Kidney epithelial cell (primary cell): ENCODE measurements at places on chromosomes 16 and 17. TPM values are rescaled to one million over a fixed set of nuclear protein-coding genes. Genes with fewer than 3 reads are reported as not detected.
A peak's percentile ranks its signal among the peaks of the same experiment; 100 is the strongest.

DNA sequence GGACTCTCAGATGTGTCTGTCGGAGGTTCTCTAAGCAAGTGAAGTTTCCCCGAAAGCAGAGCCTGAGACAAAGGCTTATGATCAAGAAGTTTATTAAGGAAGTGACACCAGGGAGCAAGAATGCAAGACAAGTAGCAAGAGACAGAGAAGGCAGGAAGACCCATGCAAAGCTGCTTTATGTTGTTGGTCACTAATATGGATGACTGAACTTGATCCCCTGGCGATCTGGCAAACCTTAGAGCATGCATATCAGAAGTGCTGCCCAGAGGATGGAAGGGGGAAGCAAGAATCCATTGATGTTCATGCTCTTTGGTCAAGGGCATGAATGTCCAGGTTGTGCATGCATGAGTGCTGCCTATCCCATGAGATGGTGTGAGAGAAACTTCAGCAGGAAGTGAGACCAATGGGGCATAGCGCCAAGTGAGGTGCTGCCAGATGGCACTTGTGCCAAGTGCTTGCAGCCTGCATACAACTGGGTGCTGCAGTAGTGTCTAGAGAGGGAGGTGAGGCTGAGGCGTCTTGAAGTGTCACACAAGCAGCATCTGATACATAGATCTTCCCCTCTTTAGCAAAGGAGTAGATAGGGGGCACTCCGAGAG lies 176.5 kb downstream of the SALL1 start:
- DNase-seq: no peak

DNA sequence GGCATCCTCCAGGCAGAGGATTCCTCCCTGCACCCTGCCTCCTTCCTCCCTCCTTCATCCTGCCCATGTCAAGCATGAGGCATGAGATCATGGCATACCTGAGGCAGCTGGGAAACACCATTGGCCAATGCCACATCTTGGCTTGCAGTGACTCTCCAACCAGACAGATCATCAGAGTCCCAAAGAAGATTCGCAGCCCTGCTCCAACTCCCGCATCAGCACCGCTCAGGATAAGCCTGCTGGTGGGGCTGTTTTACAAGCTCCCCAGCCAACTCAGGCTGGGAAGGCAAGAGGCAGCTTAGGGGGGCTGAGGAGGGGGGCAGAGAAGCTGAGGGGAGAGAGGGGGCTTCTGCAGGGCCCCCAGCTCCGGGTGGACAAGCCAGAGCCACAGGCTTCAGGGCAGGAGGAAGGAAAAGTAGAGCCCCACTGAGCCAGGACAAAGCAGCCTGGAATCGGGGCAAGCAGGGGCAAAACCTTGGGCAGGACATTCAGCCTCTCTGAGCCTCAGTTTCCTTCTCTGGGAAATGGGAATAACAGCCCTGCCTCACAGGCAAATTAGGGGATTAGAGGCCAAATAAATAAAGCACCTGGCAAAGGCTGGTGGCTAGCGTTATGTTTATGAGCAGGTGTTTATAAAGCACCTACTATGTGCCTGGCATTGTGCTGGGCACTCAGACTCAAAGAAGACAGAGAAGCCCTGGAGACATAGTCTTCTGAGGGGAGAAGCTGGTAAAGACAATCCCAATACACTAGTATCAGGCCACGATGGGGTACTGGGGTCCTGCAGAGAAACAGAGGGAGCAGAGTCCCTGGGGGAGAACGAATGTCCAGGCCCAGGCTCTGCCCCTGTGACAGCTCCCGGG lies 88.1 kb downstream of the GOSR1 start:
- DNase-seq: no peak

DNA sequence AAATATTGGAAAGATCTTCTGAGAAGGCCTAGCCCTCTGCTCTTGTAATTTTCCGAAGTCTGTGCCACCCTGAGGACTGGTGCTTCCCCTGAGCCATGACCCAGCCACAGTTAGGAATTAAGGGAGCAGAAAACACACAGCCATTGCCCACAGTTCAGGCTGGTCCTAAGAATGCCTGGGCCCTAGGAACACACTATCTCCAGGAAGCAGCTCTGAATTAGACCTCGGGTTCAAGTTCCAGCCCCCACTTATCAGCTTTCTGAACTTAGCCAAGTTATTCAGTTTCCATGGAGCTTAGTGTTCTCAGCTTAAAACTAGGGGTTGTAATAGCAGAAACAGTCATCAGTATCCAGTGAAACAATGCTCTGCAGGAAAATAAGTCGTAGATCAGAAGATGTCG lies 56.0 kb downstream of the CDH13 start:
- no peak for DNase-seq

DNA sequence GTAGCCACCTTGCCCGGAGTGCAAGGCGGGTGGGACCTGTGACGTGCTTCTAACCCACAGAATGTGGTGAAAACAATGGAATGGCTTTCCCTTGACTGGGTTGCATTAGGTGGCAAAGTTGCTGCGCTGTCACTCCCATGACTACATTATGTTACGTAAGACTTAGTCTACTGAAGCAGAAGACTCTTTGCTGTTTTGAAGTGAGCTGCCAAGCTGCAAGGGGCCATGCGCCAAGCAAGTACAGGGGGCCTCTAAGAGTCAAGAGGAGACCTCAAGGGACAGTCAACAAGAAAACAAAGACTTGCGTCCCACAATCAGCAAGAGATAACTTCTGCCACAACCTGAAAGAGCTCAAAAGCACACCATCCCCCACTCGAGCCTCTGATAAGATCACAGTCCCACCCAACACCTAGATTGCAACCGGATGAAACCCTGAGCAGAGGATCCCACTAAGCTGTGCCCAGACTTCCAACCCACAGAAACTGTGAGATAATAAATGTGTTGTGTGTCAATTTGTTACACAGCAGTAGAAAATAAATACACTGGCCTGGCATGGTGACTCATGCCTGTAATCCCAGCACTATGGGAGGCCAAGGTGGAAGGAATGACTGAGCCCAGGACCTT lies 16.5 kb downstream of the ANKRD11 start:
- no peak for DNase-seq

DNA sequence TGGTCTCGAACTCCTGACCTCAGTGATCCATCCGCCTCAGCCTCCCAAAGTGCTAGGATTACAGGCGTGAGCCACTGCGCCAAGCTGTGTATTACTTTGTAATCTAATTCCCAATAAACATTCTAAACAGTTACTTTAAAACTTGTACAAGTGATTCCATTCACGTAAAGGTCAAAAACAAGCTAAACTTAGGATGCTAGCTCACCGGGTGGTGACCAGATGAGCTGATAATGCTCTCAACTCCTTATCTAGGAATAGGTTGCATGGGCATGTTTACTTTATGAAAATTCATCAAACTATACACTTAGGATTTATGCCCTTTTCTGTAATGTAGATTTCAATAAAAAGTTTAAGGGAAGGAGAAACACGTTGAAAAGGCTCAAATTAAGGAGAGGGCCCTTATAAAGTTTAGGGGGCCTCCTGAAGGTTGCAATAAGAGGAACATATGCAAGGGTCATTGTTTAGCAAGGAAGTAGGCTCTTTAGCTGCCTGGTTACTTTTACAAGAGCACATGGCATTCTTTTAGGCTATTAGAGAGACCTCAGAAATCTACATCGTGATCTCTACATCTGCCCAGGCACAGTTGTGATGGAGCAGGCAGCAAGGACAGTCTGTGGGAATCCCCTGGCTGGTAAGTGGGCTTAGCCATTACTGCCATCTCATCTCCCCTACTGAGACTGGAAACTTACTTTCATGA lies 13.3 kb downstream of the CDR2 start:
- DNase-seq: no peak

DNA sequence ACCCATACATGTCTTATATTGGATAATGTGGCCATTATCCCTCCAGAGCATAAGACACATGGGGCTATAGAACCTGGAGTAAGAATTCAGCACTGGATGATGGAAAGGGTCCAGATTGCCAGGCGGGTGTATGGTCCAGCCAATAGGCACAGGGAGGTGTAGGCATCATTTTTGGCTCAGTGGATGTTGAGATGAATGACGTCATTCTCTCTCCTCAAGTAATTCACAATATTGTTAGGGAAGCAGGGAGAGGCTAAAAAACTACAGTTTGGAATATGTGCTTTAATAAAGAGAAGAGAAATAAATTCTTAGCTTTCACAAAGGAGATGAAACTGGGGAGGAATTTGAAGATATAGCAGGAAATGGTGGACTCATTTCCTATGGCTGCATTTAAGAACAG lies 461.1 kb upstream of the GOT2 start:
- no peak for DNase-seq

- DNase-seq: no peak
Observed at GRCh38 chr17:45149669-45150664, 1.7 kb downstream of the HEXIM1 start.

DNA sequence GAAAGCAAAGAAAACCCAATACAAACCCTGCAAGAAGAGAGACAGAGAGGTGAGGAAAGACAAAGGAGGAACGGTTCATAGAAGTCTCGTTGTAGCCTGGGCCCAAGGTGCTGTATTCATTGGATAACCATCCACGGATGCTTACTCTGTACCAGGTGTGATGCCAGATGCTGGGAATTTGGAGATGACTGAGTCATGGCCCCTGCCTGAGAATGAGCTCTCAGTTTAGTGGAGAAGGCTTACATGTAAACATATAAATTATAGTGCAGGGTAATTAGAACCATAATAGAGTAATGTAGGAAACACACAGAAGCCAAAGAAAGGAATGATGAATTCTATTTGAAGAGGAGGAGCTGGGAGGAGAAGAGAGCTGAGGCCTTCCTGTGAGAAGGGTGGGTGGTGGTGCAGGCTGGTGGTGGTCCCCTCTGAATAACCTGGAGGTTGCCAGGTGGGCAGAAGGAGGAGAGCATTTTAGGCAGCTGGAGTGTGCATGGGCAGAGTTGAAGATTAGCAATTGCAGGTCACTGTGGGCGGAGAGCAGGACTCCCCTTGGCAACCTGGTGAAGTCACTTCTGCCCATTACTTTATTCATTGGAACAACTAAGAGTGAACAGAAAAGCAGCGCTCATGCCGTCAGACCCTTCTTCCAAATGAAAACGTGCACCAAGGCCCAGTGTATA lies 7.7 kb upstream of the ZG16 start:
- no peak for DNase-seq

DNA sequence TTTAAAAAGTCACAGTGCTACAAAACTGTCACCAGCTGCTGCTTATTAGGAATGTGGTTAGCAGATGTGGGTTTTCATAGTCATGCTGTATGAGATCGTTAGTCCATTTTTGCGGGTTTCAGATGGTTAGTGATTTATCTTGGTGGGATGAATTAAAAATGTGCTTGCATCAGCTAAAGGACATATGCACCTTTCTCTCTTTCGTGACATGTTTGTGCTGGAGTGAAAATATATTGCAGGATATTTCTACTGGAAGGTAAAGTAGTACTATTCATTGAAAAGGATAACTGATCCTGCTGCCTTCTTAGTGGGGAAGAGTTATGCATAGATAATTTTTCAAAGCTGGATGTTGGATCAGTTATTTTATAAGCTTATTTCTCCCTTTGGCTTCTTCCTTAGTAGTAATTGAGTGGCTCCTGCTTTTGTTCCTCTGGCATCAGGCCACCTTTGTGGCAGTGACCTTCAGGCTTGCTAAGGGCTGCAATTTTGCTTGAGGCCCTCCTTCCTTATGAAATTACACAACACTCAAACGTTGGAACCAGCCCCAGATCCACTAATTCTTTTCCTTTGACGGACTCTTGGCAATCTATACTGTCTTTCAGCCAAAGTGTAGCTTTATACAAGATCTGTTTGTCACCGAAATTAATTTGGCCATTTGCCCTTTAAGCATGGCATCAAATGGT lies 7.5 kb upstream of the SNTB2 start:
- no peak for DNase-seq

- DNase-seq: no peak
Observed at GRCh38 chr16:68475071-68475470, 26.8 kb upstream of the SMPD3 start.

GRCh38 chr17:64992325-64992802 lies 64.2 kb downstream of the GNA13 start:
- DNase-seq: peak; percentile 96

SLC5A10 gene
- total RNA-seq: not detected in 2 replicates

DDX52 gene
- total RNA-seq: 35.6 and 38.1 TPM in 2 replicates

ACD gene
- total RNA-seq: 29.1 and 36.4 TPM in 2 replicates

SYNGR3 gene
- 11.3 and 20.1 TPM in 2 replicates for total RNA-seq

ARHGAP23 gene
- total RNA-seq: 52.8 and 65.6 TPM in 2 replicates

RAB26 gene
- total RNA-seq: 0.54 and 0.68 TPM in 2 replicates

PRKCA gene
- total RNA-seq: 5.7 and 6.0 TPM in 2 replicates

RDM1 gene
- not detected in 2 replicates for total RNA-seq
